ENCODE measurements at places on chromosomes 16 and 17.

GRCh38 chr16:84115919-84116719 lies 623 bp downstream of the MBTPS1 start:
- no peak for DNase-seq

DNA sequence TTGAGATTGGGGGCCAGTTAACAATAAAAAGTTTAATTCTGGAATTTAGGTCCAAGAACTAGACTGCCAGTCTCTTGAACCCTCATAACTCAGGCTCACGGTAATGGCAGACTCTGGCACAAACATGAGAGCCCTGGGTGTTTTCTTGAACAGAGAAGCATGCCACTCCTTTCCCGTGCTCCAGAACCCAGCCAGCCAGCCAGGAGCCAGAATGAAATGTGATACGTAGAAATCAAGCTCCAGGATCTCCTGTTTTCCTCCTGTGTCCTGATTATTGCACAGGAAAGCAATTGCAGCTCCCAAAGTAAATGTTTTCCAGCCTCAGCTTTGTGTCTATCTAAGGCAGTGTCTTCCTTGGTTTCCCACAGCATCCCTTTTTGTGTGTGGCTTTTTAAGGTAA lies 46.2 kb upstream of the NOL11 start:
- DNase-seq: no peak

DNA sequence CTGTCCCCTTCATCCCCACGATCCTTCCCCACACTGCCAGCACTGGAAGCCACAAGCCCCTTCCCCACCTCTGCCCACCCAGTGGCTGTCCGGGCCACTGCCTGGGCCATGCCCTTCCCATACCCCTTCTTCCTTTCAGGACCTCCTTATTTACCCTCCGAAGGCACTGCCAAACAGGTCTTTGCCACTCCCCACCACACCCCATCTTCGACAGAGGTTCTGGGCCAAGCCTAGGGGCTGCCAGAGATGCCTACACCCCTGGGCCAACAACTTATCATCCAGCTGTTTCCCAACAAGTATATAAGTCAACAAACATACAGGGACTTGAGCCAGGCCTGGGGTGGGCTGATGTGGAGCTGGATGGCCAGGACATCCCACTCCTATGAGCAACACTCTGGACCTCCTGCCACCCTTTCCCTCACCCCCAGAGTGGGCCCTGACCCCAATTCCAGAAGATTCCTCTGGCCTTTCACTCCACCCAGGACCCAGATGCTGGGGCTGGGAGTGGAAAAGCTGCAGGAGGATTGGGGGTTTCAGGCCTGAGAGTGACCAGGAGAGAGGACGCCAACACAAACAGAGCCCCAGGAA lies 1.5 kb upstream of the PPP1R1B start:
- no peak for DNase-seq

DNA sequence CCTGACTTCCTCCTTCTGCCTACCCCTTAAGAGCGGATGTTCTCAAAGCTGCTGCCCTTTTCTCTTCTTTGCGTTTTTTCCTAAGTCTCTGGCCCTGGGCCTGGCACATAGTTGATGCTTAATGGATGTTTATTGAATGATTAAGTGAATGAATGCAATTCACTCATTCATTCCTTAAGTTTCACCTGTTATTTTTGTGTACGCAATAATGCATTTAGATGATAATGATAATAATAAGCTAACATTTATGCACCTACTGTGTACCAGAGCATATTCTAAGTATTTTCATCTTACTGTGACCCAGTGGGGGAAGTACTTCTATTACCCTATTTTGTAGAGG lies 4.4 kb downstream of the CCL5 start:
- DNase-seq: no peak

GRCh38 chr17:60652454-60653247 lies 25.0 kb upstream of the BCAS3 start:
- DNase-seq: no peak

GRCh38 chr17:18018411-18018921 lies 20.5 kb downstream of the ATPAF2 start:
- no peak for DNase-seq

DNA sequence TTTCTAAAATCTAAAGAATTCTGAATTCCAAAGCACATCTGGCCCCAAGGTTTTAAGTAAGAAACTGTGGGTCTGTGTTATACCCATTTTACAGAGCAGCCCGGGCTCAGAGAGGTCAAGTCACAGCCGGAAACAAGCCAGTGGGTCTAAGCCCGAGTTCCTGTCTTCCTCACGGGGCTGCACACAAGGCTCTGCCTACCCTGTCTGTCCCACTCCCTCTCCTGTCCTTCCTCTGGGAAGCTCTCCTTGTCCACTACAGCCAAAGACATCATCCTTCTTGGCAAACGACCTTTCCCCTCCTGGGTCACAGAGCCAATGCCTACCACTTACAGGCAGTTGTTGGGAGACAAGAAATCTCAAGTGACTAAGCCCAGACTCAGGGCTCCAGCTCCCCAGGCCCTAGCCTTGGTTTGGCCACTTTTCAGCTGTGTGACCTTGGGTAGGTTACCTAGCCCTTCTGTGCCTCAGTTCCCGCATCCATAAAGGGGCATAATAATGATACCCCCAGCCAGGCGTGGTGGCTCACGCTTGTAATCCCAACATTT lies 55.6 kb upstream of the MAP3K14 start:
- DNase-seq: no peak

DNA sequence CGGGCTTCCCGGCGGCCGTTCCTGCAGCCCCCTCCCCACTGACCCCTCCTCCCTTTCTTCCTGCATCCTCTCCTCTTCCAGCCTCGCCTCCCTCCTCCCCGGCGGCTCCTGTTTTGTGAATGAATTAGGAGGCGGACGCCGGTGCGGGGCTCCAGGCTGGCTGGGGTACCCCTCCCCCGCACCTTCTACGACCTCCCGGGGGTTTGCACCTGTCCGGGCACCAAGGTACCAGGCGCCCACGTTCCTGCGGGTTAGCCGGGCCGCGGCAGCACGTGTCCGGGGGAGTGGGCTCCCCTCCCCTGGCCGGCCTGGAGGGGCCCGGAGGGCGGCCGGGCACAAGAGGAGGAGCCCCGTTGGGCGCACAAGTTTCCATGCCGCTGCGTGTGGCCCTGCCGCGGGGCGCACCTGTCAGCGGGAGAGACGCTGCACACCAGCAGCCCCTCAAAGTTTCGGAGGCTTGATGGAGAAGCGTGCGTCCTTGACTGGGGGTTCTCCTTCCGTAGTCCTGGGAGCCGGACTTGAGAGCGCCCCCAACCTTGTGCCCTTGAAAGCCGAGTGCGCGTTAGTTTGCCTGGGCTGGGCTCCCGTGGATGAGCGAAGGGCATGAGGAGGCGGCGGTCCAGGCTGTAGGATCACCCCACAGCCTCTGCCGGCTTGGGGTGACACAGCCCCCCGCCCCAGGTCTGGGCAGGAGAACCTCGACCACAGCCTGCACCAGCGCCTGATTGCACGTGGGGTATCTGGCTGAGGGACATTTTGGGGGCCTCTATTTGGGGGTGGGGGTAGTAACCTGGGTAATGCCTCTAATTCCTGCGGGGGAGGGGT lies 1.2 kb downstream of the HAS3 start:
- no peak for DNase-seq

GRCh38 chr16:50306287-50306686 lies 39.9 kb downstream of the ADCY7 start:
- no peak for DNase-seq

- no peak for DNase-seq
Observed at GRCh38 chr16:78396673-78397072, 297.2 kb downstream of the WWOX start.

- DNase-seq: no peak
Observed at GRCh38 chr17:67258821-67259468, 13.9 kb upstream of the HELZ start.

DNA sequence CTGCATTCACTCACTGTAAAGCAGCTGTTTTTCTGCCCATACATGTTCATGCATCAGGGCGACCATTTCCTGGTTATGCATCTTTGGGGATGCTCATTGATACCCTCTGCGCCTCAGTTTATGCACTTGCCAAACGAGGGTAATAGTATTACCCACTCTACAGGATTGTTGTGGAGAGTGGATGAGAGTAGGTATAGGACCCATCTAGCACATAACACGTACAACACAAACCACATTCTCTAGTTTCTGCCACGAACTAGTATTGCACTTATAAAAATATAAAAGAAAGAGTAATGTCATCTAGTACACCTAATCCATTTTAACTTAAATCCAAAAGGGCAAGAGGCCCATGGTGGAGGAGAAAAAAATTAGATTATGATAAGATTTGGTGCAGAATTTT lies 231.7 kb downstream of the SLC39A11 start:
- no peak for DNase-seq

- no peak for DNase-seq
Observed at GRCh38 chr17:39073353-39073752, 78.1 kb downstream of the PLXDC1 start.

GRCh38 chr17:74125156-74125555 lies 78.3 kb upstream of the RPL38 start:
- DNase-seq: no peak

GRCh38 chr17:29583324-29584248 lies 5.9 kb downstream of the GIT1 start:
- no peak for DNase-seq

GRCh38 chr17:13735444-13735843 lies 133.7 kb upstream of the HS3ST3A1 start:
- DNase-seq: no peak

GRCh38 chr17:22409160-22409751 lies 716.9 kb downstream of the KCNJ18 start:
- no peak for DNase-seq

- peak; percentile 21 for DNase-seq
Observed at GRCh38 chr16:69613378-69614154, 47.8 kb downstream of the NFAT5 start.

- DNase-seq: no peak
Observed at GRCh38 chr16:50006964-50007363, 18.1 kb upstream of the CNEP1R1 start.
